ENCODE measurements at places on chromosomes 4 and X.

DNA sequence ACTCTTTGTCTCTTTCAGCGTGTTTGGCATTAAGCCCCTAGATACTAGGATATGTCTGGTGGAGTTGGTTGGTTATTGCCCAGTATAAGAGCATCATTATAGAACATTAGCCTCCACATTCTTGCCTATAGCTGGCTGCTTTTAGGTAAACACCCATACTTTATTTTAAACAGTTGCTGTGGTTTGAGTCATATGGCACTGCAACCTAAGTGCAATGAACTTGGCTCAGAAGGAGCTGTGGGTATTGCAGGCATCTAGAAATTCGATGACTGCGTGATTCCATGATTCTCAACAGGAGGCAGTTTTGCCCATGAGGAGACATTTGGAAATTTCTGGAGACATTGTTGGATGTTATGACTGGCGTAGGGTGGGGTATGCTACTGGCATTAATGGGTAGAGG is 49.5 kb downstream of the DCLK2 start:
- no peak for DNase-seq

GRCh38 chrX:108537005-108537404 is 97.4 kb downstream of the COL4A5 start:
- peak; percentile 2 for DNase-seq

- DNase-seq, result no peak
These were observed 45.7 kb upstream of the ADRA2C start for GRCh38 chr4:3720466-3720865.

DNA sequence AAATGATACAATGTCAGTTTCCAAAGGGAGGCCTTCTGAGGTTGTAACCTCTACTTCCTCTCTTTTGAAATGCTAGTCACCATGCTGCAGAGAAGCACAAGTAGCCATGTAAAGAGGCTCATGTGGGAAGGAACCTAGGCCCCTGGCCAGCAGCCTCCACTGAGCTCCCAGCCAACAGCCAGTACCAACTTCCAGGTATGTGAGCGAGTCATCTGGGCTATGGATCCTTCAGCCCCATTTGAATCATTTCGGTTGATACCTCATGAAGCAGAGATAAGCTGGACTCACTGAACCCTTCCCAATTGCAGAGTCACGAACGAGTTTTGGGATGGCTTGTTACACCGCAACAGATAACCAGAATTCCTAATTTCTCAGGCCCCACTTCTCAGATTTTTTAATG is 187.0 kb upstream of the LDB2 start:
- DNase-seq, result no peak

GRCh38 chr4:15543537-15544247 is 74.0 kb downstream of the CC2D2A start:
- no peak for DNase-seq

- no peak for DNase-seq
These were observed 264.0 kb downstream of the TRIML1 start for GRCh38 chr4:188403272-188403671.

DNA sequence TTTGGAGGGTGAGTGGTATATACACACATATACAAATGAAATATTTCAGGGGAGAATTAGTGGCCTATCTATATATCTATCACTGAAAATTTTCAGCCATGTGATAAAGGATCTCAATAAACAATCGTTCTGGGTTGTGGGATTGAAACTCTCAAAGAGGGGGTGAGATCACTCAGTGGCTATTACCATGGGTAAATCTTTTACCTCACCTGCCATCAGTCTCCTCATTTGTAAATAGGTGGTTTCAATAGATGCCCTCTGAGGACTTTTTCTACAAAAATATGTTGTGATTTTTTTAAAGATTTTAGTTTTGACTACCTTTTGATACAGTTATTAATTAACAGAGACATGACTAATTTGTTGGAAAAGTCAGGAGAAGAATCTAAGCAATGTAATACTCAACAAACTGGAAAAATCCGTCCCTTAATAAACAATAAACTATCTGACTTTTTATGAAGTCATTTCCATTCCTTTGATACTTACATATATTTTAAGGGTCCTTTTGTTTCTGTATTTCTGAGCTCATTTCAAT is 192.8 kb downstream of the MAD2L1 start:
- DNase-seq, result no peak

GRCh38 chr4:47510506-47511143 is 25.6 kb downstream of the ATP10D start:
- DNase-seq, result peak; percentile 80

- DNase-seq, result no peak
These were observed 49.0 kb upstream of the EGFL6 start for GRCh38 chrX:13520351-13520750.

GRCh38 chr4:169407217-169407845 is 136.6 kb upstream of the SH3RF1 start:
- no peak for DNase-seq

GRCh38 chr4:88531549-88531948 is 8.0 kb upstream of the PYURF start:
- DNase-seq, result no peak

DNA sequence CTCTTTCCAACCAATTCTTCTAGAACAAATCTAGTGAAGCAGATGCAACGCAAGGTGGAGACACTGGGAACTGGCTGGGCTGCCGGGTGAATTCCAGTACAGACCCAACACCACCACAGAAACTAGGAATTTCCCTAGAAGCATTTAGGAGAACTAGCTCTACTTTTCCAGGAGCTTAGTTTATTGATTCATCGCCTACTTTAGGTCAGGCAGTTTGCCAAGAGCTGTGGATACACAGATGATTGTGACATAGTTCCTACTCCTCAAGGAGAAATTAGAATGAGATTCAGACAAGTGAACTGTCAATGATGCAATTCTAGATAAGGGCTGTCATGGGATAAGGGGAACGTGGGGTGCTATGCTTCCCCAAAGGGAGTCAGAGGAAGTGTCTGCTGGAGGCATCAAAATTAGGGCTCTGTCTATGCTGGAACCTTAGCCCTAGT is 350.0 kb downstream of the CAMK2D start:
- DNase-seq, result no peak

GRCh38 chrX:626745-627509 is 3.7 kb upstream of the SHOX start:
- no peak for DNase-seq

GRCh38 chr4:1061056-1061700 is 49.8 kb downstream of the FGFRL1 start:
- DNase-seq, result no peak

Measured in GM12864 (cell line).